AG10803 (cell line): ENCODE measurements at places on chromosomes 16 and 17.

- no peak for DNase-seq
These were observed 13.0 kb upstream of the RAB5C start for GRCh38 chr17:42167807-42168206.

DNA sequence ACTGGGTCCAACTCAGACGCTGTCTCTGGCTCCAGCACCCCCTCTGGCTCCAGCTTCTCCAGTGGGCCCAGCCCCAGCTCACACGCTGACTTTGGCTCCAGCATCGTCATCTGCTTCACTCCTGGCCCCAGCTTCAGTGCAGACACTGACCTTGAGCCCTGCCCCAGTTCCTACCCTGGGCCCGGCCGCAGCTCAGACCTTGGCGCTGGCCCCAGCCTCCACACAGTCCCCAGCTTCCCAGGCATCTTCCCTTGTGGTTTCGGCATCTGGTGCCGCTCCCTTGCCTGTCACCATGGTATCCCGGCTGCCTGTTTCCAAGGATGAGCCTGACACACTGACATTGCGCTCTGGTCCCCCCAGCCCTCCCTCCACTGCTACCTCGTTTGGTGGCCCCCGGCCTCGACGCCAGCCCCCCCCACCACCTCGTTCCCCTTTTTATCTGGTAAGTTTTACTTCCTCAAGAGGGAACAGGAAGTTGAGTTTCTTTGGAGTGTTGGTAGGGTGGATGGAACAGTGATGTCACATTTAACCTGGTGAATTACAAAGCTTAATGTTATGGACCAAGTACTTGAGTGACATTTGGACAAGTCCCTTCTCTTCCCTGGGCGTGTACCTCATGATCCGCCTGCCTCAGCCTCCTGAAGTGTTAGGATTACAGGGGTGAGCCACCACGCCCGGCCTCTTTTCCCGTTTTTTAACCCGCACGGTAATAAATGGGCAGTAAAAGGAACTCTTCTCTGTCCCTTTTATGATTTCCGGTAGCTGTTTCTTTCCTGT lies 23.4 kb upstream of the PHKG2 start:
- peak; percentile 50 for DNase-seq

DNA sequence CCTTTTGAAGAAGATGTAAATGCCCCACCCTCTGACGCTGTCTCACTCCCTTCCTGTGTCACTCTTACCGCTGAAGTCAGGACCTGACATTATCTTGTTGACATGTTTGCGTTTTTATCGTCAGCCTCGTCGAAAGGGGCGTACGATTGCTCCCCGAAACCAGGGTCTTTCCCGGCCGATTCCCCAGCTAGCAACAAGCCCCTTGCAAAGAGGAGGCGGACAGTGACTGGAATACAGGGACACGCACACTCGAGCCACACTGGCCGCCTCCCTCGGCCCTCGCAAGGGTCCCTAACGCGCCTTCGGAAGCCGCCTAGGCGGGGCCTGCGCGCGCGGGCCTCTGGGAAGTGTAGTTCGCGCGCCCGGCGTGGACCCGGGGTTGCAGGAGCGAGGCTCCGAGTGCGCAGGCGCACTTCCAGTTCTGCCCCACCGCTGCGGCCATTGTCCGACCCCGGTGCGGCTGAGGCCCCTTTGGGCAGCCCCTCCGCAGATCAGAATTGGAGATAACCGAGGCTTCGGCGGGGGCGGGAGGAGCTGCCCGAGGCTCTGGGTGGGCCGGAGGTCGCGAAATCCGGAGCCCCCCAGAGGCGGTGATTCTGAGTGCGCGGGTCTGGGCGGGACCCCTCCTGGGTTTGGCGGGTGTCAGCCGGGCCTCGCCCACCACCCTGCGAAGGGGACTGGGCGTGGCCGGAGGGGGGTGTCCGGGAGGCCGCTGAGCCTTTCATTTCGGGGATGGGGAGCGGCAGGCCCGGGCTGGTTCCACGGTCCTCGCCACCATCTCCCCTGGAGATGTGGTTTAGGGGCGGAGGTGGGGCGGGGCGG lies at the start of gene ZFP90:
ZFP90 (plus strand) TSS at position 412 of the 822 bp plus-strand sequence. CDS start 502 bp downstream, outside the sequence.
- peak; percentile 79 for DNase-seq

- DNase-seq: peak; percentile 50
These were observed 173.3 kb downstream of the MRTFB start for GRCh38 chr16:14244196-14245010.

DNA sequence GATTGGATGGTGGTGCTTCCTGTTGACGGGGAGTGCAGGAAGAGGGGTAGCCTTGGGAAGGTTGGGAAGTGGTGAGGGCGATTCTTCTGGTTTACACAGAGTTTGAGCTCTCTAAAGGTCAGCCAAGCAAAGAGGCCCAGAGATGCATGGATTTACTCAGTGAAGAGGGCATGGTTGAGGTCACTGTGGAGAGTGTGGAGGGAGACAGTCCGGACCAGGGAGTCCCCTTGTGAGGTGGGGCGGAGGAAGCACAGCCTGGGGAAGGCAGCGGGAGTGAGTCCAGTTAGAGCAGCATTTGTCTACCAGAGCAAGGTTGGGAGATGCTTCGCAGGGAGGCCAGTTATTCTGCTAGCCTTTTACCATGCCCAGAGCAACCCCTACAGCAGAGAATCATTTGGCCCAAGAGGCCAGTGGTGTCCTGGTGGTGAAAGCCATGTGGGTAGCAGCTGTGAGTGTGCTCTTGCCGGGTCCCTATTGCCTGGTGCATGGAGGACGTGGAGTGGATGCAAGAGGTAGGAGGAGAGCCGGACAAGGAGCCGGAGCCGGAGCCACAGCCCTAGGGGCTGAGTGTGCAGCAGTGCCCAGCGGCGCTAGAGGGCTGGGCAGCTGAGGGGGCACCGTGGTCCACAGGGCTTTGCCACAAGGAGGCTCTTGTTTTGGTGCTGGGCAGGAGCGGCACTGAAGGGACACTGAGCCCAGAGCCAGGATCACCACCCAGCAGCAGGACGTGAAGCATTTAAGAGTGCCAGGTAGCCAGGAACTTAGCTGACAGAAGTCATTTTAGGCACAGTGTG lies 27.7 kb downstream of the PRMT7 start:
- DNase-seq: no peak

DNA sequence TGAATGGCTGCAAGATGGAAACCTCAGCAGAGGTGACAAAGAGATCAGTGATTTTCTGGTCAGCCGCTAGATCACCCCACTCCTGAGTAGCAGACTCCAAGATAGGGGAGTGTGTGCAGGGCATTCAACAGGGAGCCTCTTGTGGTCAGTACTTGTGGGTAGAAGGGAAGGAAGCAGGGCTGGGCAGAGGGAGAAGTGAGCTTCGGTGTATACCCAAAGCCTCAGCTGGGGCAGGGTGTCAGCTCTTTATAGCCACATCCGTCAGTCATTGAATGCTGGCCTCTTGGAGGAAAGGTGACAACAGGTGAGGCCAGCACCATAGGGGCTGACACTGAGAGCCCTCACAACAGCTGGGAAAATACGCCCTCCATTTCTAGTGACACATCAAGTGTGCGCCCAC lies 2.2 kb upstream of the SLC12A3 start:
- no peak for DNase-seq

DNA sequence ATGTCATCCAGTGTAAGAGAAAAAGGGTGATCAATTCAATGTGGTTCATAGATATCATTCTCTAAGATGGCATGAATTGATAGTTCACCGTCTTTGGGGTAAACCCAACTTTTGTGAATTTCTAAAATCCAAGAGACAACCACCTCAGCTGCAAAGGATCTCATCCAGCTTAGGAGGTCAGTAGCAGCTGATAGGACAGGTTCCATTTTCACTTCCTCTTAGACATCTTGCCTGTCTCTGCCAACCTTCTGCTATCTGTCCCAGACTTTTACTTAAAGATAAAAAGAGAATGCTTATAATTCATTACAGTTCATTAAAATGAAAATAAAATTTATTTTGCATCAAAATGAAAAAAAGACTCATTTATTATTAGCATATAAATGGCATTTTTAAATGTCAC lies 468.2 kb downstream of the XYLT1 start:
- no peak for DNase-seq

DNA sequence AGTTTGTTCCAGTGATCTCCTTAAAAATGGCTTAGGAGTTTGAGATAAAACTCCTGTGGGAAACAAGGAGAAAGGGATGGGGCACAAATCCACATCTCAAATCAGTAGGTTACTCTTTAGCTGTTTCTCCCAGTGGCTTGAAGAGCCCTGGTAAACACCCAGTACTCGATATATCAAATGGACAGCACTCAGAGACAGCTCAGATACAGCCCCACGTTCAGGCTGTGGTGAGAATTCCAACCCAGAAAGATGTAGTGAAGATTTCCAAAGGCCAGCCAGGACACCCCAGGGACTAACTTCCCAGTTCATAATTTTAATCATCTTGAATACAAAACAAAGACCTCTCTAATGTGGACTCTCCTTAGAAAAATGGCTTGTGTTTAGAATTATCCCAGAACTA lies 6.4 kb upstream of the VEZF1 start:
- DNase-seq: no peak

- DNase-seq: no peak
These were observed 77.1 kb upstream of the RPL38 start for GRCh38 chr17:74126179-74126900.

GRCh38 chr17:65143889-65144604 lies 6.9 kb downstream of the RGS9 start:
- DNase-seq: no peak

- no peak for DNase-seq
These were observed 190.7 kb downstream of the AXIN2 start for GRCh38 chr17:65370669-65371131.

- no peak for DNase-seq
These were observed 1165.6 kb upstream of the CDH8 start for GRCh38 chr16:63201851-63202250.

DNA sequence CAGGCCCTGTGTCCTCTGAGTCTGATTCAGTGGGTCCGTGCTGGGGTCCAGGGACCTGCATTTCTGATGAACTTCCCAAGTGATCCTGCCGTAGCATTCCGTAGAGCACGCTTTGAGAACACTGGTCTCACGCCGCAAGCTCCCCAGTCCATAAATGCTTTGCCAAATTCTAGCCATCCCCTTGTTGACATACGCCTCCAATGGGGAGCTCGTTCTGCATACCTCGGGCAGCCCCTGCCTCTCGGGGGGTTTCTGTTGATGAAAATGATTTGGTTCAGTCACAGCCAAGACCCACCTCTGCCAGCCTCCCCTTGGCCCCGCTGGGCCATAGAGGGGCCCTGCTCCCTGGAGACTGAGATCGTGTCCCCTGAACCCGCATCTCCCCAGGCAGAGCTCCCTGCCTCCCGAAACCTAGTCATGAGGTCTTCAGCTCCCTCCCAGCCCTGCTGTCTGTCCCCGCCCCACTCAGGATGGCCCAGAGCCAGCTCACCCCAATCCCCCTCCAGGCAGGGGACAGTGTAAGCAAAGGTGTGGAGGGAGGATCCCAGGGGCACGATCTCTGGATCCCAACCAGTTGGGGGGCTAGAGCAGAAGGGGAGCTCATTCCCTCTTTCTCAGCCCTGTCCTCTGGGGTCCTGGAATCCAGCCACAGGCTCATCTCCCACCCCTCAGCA lies 16.2 kb upstream of the SPNS2 start:
- DNase-seq: no peak

GRCh38 chr17:61029181-61029580 lies 351.5 kb downstream of the BCAS3 start:
- no peak for DNase-seq

DNA sequence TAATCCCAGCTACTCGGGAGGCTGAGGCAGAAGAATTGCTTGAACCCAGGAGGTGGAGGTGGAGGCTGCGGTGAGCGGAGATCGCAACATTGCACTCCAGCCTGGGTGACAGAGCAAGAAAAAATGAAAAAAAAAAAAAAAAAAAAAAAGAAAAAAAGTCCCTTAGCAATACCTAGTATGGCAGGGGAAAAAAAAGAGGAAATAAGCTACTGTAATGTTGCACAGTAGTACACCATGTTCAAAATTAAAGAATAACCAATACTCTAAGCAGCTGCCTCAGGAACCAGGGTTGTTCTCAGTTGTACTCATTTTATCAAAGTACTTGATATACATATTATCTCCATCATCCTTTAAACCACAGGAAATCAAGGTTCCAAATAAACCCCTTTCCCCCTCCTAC lies 17.3 kb upstream of the TXNDC11 start:
- DNase-seq: no peak

DNA sequence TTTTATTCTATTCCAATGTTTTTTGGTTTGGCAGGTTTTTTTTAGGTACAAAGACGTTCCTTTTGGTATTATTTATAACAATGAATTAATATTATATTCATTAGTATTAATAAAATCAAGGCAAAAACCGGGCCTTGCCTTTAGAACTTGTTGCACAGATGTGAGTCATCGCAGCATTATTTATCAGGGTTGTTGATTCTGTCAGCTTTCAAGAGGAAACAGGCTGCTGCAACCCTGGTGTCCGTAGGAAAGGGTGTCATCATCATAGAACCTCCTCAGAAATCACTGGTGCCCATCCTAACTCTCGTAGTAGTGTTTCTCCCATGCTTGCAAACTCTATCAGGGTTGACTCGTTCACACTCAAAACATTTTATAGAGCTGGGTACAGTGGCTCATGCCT lies 10.2 kb upstream of the LRRC37B start:
- no peak for DNase-seq

- no peak for DNase-seq
These were observed 40.0 kb downstream of the MAPT start for GRCh38 chr17:45934044-45934979.

DNA sequence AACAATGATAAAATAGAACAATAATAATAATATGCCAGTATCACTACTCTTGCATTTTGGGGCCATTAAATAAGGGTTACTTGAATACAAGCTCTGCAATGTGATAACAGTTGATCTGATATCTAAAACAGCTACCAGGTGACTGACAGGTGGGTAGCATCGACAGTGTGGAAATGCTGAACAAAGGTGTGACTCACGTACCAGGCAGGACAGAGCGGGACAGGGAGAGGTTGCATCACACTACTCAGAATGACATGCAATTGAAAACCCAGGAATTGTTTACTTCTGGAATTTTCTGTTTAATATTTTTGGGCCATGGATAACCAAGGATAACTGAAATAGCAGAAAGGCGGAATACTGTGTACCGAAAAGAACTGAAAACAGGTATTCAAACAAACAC lies 15.8 kb upstream of the ZNF19 start:
- DNase-seq: no peak

DNA sequence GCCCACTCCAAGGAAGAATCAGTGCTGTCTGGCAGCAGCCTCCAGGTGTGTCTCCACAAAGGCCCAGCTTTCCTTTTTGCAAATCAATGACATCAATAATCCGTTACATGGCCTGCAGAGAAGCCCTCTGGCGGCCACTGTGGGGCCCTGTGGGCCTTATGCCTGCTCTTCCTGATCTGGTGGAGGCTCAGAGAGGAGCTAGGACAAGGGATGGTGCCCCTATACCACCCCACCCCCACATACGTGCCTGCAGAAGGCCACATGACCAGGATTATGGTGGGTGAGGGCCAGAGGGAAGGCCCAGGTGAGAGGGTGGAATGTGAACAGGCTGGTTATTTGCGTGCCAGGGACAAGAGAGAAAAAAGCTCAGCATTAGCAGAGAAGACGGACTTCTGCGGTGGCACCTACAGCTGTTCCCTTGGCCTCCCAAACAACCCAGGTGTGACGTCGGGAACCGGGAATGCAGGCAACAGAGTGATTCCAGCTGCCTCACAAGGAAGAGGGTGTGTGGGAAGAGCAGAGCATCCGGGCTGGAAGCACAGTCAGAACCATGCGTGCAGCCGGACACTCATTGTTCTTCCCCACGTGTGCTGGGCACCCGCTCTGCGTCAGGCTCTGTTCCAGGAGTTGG lies 22.5 kb downstream of the EIF4A3 start:
- DNase-seq: peak; percentile 62
